ENCODE measurements at places on chromosomes 13 and 19. TPM values are rescaled to one million over a fixed set of nuclear protein-coding genes. Genes with fewer than 3 reads are reported as not detected.

GRCh38 chr19:54339646-54340358 is 840 bp upstream of the LILRA4 start:
- no peak overlapping the region for H3K27ac ChIP-seq
- 0 out of 2 replicates have a peak, but pooled peaks cover 2% of the 10 kb centered on the region for H3K27me3 ChIP-seq
- H3K4me3 ChIP-seq: no peak overlapping the region
- H3K4me1 ChIP-seq: no peaks in the 10 kb centered on the region
- no peak for DNase-seq
- H3K36me3 ChIP-seq: no peaks in the 10 kb centered on the region

GRCh38 chr13:44575741-44576350 is at the start of gene TSC22D1:
Gene TSC22D1, minus strand, starts transcription at chr13:44576330. Its CDS starts 256 bp downstream, at chr13:44576074.
- no peaks in the 10 kb centered on the region for H3K36me3 ChIP-seq
- H3K27ac ChIP-seq: peak within 1 kb of the TSS; percentile 83
- no peak for DNase-seq

DNA sequence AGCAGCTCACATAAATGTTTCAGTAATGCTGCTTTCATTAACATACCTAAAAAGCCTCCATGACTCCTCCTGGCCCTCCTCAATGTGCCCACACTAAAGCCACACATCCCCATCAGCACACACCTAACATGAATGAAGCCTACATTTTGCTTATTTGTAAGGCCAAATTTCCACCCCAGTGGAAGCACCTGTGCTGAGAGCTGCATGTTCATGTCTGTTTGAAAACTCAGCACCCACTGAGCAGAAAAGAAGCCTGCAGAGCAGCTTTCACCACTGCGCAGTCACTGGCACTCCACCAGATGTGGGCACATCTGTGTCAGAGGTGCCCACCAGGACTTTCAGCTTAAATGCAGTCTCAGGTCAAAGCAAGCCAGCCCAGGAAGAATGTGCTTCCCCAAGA is 93.5 kb downstream of the FOXO1 start:
- no peaks in the 10 kb centered on the region for H3K36me3 ChIP-seq
- DNase-seq: no peak
- H3K4me1 ChIP-seq: no peaks in the 10 kb centered on the region
- H3K4me3 ChIP-seq: no peak overlapping the region

DNA sequence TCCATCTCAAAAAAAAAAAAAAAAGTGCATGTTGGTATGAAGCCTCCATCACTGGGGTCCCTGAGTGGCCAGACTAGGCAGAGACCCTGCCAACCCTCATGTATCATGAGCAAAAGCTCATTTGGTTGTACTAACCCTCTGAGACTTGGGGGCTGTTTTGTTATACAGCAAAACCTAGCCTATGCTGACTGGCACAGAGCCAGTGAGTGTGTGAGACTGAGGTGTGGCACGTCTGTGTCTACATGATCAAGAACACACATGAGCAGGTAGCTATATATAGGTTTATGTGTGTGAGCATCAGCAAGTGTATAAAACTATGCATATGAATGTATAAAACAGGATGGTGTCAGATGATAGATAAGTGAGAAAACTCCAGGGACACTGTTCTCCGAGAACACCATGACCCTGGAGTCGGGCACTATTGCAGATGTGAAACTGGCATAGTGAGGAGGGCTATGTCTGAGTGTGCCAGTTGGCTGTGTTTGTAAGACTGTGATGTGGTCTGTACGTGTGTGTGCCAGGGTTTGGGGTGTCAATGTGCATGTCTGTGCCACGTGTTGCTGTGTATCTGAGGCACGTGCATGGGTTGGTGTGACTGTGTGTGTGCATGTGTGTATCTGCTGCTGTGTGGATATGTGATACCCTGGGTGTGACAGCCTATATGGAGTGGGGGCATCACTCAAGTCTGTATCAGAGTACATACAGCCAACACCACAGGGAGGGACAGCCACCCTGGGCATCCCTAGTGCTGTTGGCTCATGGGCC is 44.5 kb downstream of the OLFM2 start:
- H3K36me3 ChIP-seq: no peaks in the 10 kb centered on the region
- no peaks in the 10 kb centered on the region for H3K4me1 ChIP-seq
- no peak for DNase-seq
- no peak overlapping the region for H3K4me3 ChIP-seq
- no peaks in the 10 kb centered on the region for H3K27me3 ChIP-seq

- H3K27ac ChIP-seq: no peak overlapping the region
- H3K4me3 ChIP-seq: no peak overlapping the region
- DNase-seq: no peak
- no peaks in the 10 kb centered on the region for H3K27me3 ChIP-seq
- H3K36me3 ChIP-seq: peaks cover 5% of the 10 kb centered on the region
Measured at GRCh38 chr13:113239357-113239756, 29.9 kb downstream of the CUL4A start.

DNA sequence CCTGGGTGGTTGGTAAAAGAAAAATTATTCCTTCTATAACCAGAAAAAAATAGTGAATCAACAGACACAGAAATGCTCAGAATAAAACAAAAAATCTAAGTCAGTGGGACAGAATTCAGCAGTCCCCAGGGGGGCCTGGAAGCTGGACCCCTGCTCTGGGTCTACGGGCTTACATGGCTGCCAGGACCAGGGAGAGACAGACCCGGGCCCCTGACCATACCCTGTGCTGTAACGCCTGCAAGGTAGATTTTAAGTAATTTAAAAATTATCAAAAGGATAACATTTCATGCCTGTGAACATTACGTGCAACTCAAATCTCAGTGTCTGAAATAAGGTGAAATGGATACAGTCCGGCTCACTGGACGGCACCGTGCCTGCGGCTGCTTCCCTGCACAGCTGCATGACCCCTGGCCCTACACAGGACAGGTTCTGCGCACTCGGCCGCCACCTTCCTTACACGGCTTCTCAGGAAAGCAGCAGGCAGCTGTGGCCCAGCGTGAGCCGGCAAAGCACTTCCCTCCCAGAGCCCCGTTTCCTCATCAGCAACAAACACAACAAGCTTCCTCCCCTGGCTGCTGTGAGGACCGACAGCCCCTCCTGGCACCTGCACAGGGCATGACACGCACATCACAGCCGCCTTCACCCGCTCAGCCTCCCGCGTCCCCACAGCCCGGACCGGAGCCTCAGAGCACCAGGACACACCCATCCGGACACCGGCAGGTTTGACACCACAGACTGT is 22.2 kb downstream of the RASA3 start:
- H3K36me3 ChIP-seq: peaks cover 10% of the 10 kb centered on the region
- peaks cover 6% of the 10 kb centered on the region for H3K4me1 ChIP-seq
- H3K27ac ChIP-seq: no peak overlapping the region
- H3K4me3 ChIP-seq: no peak overlapping the region
- no peaks in the 10 kb centered on the region for H3K27me3 ChIP-seq

DNA sequence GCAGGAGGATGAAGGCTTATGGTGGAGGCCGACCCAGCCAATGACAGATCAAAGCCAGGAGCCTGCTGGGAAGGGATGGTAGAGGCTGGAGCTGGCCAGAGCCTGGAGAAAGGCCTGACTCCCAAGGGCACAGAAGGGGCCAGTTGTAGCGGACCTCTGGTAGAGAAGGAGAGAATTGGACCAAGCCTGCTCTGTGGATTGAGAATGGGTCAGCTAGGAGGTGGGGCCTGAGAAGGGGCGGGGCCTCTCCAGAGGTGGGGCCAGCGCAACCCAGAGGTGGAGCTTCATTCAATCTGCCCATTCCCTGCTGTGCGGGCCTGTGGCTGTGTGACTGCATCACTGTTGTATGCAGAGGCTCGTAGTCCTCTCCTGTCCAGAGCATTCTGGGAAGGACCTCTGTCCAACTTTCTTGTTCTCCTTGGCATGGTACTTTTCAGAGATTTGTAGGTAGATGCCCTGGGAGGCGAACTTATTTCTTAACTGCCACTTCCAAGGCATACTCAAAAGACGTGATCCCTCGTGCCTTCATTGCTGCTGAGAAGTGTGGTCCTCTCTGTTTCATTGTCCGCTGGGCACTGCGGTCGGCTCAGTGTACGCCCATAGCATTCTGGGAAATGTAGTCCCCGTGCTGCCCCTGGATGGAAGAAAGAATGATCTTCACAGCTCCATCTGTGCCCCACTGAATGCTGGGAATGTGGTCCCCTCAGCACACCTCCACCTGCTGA is 6.7 kb downstream of the GRIN2D start:
- peaks cover 11% of the 10 kb centered on the region for H3K4me1 ChIP-seq
- no peak overlapping the region for H3K27ac ChIP-seq
- H3K27me3 ChIP-seq: peaks cover 5% of the 10 kb centered on the region
- DNase-seq: no peak
- no peaks in the 10 kb centered on the region for H3K36me3 ChIP-seq
- no peak overlapping the region for H3K4me3 ChIP-seq

- H3K4me3 ChIP-seq: no peak overlapping the region
- DNase-seq: no peak
- no peak overlapping the region for H3K27ac ChIP-seq
- no peaks in the 10 kb centered on the region for H3K4me1 ChIP-seq
- H3K27me3 ChIP-seq: no peaks in the 10 kb centered on the region
Measured at GRCh38 chr19:4016486-4016885, 8.9 kb downstream of the PIAS4 start.

DNA sequence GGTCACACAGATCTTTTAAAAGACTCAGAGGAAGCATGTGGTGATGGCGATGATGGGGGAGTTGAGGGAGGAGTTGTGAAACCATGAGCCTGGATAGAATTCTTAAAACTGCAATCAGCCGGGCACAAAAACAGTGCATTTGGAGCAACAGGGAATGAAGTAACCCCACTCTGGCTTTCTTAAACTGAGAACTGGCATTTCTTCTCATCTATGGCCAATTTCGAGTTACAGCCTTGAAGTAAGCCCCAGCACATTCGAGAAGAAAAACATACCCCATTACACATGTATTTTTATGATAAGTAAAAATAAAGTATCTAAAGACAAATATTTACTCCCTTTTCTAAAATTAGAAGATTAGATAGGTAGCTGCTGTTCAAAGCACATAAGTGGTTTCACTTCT is 70.1 kb downstream of the DCLK1 start:
- H3K36me3 ChIP-seq: no peaks in the 10 kb centered on the region
- no peak overlapping the region for H3K4me3 ChIP-seq
- no peaks in the 10 kb centered on the region for H3K27me3 ChIP-seq
- H3K27ac ChIP-seq: no peak overlapping the region
- DNase-seq: no peak

GRCh38 chr19:17052439-17052838 is 22.8 kb downstream of the HAUS8 start:
- H3K27ac ChIP-seq: no peak overlapping the region
- H3K4me1 ChIP-seq: no peaks in the 10 kb centered on the region
- peaks cover 24% of the 10 kb centered on the region for H3K36me3 ChIP-seq
- DNase-seq: no peak
- H3K27me3 ChIP-seq: no peaks in the 10 kb centered on the region
- H3K4me3 ChIP-seq: no peak overlapping the region

DNA sequence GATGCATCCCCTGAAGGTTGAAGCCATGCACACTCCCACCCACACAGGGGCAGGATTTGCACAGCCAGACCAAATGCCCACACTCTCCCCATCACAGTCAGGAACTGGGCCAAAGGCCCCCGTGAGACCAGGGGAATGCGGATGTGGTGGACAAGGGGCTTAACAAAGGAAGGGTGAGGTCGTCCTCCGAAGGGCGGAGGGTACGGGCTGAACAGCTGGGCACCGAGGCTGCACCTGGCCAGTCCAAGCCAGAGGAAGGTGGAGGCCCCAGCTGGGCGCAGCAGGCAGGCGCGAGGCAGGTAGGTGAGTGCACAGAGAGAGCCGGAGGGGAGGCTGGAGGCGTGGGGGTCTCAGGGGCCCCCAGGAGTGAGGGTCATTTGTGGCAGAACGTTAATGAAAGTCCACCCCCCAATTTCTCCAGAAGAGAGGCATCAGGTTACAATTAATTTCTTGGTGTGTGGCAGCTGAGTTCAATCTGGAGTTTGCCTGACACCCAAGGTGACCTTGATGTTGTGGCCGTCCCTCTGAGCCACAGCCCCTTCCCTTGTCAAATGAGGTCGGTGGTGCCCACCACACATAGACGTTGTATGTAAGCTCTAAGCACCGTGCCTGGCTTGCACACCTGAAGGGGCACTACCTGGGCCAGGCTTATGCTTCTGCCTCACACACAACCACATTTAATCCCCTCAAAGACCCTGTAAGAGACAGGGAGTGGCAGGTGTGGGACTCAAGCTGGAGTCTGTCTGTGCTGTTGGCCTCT is 2.9 kb downstream of the KLK15 start:
- H3K27me3 ChIP-seq: no peaks in the 10 kb centered on the region
- no peaks in the 10 kb centered on the region for H3K36me3 ChIP-seq
- no peak for DNase-seq

- no peak overlapping the region for H3K27ac ChIP-seq
- H3K4me1 ChIP-seq: no peaks in the 10 kb centered on the region
- H3K27me3 ChIP-seq: no peaks in the 10 kb centered on the region
- H3K4me3 ChIP-seq: no peak overlapping the region
Measured at GRCh38 chr19:38442736-38443135, 9.2 kb downstream of the RYR1 start.

DNA sequence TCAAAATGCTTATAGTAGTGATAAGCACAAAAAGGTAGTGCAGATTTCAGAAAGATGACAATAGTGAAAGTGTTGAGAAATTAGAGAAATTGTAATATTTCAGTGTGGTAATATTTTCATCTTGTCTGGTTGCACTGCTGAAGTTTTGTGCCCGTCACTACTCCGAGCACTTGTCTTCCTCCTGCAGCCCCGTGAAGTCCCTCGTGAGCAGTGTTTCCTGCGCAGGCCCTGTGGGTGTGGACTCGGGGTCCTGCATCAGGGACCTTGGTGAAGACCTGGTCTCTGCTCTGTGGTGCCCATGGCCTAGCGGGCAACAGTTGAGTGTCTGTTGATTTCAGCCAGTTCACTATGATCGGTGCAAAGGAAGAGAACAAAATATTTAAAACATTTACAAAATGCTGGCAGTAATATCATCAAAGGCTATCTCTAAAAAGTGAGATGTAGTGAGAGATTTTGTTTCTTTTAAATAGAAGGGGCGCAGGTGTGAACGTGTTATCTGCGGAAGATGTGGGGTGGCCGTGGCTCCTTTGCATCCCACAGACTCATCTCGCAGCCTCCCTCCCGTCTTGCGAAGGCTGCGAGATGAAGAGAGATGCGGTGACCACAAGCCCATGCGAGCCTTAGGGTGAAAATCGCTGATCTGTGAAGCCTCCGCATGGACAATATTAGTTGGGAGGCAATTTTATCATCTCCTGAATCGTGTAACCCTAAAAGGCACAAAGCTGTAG is 27.7 kb upstream of the DCUN1D2 start:
- H3K27ac ChIP-seq: no peak overlapping the region
- no peaks in the 10 kb centered on the region for H3K4me1 ChIP-seq
- peaks cover 12% of the 10 kb centered on the region for H3K36me3 ChIP-seq
- H3K27me3 ChIP-seq: no peaks in the 10 kb centered on the region
- H3K4me3 ChIP-seq: no peak overlapping the region

GRCh38 chr19:947707-948539 is 22.1 kb downstream of the ARID3A start:
- peak; percentile 92 for DNase-seq
- peak overlapping the region; percentile 99 for H3K27ac ChIP-seq
- H3K27me3 ChIP-seq: no peaks in the 10 kb centered on the region
- peaks cover 55% of the 10 kb centered on the region for H3K4me1 ChIP-seq
- H3K4me3 ChIP-seq: peak overlapping the region; percentile 54

ITPKC gene
- total RNA-seq: 6.5 TPM

PEAK3 gene
- 0.10 TPM for total RNA-seq
